ENCODE measurements at places on chromosomes 2 and 18. TPM values are rescaled to one million over a fixed set of nuclear protein-coding genes. Genes with fewer than 3 reads are reported as not detected.

- DNase-seq, result peak; percentile 78
Measured at GRCh38 chr2:96839293-96839874, 4.4 kb downstream of the ANKRD23 start.

- no peak for DNase-seq
Measured at GRCh38 chr2:149597050-149597667, 9.6 kb upstream of the MMADHC start.

TSN gene
- total RNA-seq, result 45.4 TPM

- DNase-seq, result peak; percentile 64
Measured at GRCh38 chr2:217918308-217919024, 84.3 kb downstream of the TNS1 start.

DNA sequence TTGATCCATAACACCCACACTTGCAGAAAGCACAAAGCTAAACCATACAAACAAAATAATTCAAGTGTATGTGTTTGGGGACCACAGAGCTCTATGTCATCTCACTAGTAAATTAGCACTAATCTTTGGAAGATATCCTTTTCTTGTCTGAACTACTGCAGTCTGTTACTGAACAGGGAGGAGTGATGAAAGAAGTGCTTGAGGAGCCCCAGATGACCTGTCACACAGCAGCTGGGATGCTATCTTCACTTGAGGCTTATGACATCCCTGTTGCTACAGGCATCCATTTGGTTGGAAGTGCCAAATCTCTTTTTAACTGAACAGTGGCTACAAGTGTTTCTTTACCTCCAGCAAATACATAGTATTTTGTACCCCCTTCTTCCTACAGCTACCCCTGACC, 386.3 kb upstream of the CHAC2 start:
- DNase-seq, result no peak

DNA sequence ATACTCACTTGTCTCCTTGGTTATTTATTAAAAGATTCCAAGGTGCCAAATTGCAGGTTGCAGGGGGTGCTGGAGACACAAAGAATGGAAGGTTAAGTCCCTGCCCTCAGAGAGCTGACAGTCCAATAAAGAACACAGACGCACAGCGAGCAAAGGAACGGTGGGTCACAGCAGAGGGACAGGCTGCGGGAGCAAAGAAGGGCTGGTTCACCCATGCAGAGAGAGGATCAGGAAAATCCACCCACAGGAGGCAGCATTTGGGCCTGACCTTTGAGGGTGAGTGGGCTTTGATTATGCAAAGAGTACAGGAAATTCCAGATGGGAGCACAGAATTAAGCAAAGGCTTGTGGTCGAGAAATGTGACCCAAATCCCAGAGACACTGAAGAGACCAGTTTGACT, 45.0 kb downstream of the ZBTB7C start:
- DNase-seq, result no peak

CKAP2L gene
- total RNA-seq, result 8.9 TPM

ARHGAP28 gene
- not detected for total RNA-seq

DNA sequence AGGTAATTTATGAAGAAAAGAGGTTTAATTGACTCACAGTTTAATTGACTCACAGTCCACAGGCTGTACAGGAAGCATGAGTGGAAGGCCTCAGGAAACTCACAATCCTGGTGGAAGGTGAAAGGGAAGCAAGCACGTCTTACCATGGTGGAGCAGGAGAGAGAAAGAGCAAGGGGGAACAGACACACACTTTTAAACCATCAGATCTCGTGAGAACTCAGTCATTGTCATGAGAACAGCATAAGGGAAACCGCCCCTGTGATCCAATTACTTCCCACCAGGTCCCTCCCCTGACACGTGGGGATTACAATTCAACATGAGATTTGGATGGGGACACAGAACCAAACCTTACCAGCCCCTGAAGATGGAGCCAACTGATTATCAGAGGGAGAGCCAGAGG, 11.2 kb upstream of the PUM2 start:
- DNase-seq, result no peak

DNA sequence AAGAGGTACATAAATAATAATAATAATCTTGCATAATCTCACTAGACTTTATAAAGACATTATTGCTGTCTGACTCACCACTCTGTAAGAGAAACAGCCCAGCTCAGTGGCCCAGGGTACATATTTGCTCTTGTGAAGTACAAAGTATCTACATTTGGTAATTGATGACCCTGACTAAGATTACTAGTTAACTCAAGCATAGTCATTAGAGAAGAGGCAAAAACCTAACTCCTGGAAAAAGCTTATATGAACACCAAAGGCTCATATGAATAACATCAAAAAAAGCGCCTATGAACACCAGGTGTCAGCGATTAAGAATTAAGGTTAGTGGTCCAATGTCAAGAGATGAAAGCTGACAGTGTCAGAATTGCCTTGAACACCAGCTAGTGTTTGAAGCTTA, 38.4 kb downstream of the RAD51AP2 start:
- DNase-seq, result no peak

All from Karpas-422 (cell line).